ENCODE measurements at places on chromosomes 5 and 9.

- no peak for DNase-seq
Observed at GRCh38 chr5:58722160-58722559, 139.3 kb downstream of the RAB3C start.

DNA sequence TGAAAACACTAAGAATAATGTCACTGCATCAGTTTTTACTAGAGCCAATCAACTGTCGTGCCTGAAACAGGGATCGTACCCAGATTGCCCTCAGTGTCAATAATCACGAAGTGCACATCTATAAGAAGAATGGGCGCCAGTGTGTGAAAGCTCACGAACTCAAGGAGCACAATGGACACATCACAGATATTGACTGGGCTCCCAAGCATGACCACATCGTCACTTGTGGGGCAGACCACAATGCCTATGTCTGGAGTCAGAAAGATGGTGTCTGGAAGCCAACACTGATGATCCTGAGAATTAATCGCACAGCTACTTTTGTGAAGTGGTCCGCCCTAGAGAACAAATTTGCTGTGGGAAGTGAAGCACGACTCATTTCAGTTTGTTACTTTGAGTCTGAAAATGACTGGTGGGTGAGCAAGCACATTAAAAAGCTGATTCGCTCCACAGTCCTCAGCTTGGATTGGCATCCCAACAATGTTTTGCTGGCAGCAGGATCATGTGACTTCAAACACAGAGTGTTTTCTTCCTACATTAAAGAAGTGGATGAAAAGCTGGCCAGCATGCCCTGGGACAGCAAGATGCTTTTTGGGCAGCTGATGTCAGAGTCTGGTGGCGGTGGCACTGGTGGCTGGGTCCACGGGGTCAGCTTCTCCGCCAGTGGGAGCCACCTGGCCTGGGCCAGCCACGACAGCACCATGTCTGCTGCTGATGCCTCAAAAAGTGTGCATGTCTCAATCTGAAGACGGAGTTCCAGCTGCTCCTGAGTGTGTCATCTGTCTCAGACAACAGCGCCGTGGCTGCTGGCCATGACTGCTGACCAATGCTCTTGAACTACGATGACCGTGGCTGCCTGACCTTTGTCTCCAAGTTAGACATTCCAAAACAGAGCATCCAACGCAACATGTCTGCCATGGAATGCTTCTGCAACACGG, 32.2 kb downstream of the NSA2 start:
- no peak for DNase-seq

DNA sequence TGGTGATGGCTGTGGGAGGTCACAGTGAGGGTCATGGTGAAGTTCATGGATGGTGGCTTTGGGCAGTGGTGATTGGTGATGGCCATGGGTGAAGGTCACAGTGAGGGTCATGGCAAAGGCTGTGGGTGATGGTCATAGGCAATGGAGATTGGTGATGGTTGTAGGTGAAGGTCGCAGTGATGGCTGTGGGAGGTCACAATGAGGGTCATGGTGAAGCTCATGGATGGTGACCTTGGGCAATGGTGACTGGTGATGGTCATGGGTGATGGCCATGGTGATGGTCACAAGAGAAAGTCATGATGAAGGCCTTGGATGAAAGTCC, 115.6 kb upstream of the IRX4 start:
- no peak for DNase-seq

- DNase-seq: no peak
Observed at GRCh38 chr5:37417347-37417746, 38.2 kb downstream of the WDR70 start.

- DNase-seq: no peak
Observed at GRCh38 chr5:173140769-173141168, 3.6 kb upstream of the BNIP1 start.

Measured in activated T-helper 1 cell treated with Interleukin-2 at 50 U/mL for 16 hours (primary cell).